ENCODE measurements at places on chromosomes 1 and 21.
A peak's percentile ranks its signal among the peaks of the same experiment; 100 is the strongest.

GRCh38 chr21:15031790-15032357 is 32.9 kb downstream of the NRIP1 start:
- no peak for DNase-seq

GRCh38 chr1:112239683-112240330 is 156.2 kb upstream of the CTTNBP2NL start:
- DNase-seq: no peak

DNA sequence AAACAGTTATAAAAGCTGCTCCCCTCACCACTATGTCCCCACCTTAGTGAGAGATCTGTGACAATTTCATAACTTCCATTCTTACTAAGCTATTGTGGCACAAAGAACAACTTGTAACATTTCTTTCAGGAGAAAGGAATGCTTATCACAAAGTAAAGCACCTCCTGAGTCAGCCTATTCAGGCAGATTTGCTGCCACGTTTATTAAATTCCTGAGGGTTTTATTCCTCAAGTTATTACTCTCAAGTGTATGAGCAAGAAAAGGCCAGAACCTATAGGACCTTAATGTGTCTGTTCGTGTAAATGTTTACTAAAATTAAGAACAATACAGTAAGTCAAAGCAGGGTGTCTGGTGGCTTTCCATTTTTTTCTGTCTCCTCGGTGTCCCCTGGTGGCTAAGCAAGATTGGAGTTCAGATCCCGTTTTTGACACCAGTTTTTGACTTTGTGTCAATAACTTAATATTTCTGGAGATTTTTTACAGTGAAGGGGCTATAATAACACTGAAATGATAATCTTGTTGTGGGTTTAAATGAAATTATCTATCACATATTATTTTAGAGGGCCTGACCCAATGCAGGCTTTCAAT is 1539.6 kb downstream of the BRINP3 start:
- DNase-seq: no peak

DNA sequence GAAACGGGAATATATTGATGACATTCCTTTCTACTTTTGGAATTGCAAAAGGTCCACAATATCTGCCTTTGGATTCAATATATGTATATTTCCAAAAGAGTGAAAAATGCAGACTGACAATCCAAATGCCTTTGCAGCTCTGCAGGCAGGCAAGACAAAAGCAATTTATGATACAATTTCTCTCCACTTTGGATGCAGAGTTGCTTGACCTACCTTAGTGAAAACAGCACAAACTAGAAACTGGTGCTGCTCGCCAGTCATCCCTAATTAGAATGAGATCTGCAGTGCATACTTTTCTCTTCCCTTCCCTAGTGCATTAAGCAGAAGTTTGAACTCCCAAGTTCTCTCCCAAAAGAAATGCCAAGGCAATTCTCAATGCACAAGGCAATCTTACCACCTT is 56.8 kb downstream of the KIAA0319L start:
- DNase-seq: no peak

DNA sequence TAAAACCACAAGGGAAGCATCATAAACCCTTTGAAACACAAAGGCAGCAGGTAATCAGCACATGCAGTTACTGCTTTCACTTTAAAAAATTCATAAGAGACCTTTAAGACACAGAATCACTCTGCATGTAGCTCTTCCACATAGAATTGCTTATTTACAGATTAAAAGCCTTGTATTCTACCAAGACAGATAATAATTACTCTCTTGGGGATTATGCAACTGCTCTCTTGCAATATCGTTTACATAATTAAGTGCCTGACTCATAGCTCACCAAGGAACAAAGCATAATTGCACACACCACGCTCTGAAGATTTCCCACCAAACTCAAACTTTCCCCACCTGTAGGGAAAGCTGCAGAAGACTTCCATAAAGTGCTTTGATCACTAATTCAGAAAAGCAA is 87.9 kb downstream of the VAV3 start:
- no peak for DNase-seq

GRCh38 chr1:203505526-203506204 is 11.7 kb downstream of the OPTC start:
- DNase-seq: no peak

DNA sequence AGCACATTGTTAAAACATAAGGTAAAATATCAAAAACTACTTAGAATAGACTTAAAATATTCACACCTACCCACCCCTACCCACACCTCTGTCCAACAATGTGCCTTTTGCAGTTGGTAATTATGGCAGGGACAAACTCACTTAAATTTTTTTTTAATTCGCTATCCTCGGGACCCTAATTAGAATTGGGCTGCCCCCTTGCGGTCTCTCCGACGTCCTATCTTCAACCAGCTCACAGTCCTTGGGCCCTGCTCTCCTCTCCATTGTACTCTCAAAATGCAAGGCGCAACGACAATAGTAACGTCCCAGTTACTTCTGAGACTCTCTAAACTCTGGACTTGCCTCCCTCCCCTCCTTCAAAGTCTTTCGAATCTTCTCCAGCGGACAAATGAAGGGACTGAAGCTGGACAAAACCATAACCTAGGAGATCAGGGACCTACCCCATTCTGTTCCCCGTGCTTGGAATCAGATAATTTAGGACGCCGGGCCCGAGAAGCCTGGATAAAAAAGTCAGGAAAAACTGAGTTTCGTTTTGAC is 1.1 kb upstream of the CIART start:
- DNase-seq: peak; percentile 82

- no peak for DNase-seq
Measured at GRCh38 chr1:244836584-244836983, 1.1 kb downstream of the COX20 start.

DNA sequence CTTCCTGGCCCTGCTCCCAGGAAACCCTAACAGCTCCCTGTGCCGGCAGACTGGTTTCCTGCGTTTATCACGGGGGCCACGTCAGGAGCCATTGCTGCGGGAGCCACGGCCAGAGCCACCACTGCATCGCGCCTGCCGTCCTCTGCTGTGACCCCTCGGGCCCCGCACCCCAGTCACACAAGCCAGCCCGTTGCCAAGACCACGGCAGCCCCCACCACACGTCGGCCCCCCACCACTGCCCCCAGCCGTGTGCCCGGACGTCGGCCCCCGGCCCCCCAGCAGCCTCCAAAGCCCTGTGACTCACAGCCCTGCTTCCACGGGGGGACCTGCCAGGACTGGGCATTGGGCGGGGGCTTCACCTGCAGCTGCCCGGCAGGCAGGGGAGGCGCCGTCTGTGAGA is 26.1 kb downstream of the RNF223 start:
- DNase-seq: no peak
